ENCODE measurements at places on chromosomes 3 and 15. TPM values are rescaled to one million over a fixed set of nuclear protein-coding genes. Genes with fewer than 3 reads are reported as not detected.
A peak's percentile ranks its signal among the peaks of the same experiment; 100 is the strongest.

FAM81A gene
- total RNA-seq: not detected

GXYLT2 gene
- total RNA-seq: 7.4 TPM

WDR82 gene
- total RNA-seq: 53.1 TPM

DNA sequence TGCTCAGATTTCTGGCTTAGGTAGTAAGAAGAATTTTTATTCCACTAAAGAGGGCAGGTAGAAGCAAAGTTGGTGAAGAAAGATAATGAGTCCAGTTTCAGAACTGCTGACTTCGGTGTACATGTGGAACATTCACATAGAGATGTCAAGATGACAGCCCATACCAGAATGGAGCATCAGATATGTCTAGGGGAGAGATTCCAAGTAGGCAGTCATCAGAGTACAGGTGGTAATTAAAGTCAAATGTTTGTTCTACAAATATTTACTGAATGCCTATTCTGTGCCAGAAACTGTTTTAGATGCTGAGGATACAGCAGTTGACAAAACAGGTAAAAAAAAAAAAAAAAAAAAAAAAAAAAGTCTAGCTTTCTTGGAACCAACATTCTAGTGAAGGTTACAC, 81.9 kb downstream of the FGF12 start:
- no peak for DNase-seq

- no peak for DNase-seq
These were observed 78.7 kb upstream of the TTBK2 start for GRCh38 chr15:42999201-42999779.

DNA sequence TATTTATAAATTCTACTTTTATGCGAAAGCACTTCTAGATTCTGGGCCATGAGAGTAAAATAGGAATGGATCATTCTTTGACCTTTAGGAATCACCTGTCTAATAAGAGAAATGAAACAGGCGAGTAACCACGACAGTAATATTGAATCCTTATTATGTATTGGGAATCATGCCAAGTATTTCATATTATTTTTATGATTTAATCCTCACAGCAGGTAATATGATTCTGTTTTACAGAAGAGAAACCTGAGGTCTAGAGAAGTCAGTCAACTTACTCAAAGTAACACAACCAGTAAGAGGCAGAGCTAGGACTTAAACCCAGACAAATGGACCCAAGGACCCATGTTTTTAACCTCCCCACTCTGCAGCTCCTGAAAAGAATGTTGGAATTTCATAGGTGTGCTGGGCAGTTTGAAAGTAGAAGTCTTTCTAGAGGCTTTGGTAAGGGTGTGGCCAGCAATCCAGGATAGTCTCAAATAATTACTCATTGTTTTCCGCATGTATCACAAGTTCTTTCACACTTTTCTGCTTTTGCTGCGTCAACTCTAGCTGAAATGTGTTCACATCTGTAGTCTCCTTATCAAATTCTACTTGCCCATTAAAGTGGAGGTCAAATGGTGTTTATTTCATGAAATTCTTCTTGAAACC, 181.7 kb downstream of the TPRG1 start:
- DNase-seq: no peak

DNA sequence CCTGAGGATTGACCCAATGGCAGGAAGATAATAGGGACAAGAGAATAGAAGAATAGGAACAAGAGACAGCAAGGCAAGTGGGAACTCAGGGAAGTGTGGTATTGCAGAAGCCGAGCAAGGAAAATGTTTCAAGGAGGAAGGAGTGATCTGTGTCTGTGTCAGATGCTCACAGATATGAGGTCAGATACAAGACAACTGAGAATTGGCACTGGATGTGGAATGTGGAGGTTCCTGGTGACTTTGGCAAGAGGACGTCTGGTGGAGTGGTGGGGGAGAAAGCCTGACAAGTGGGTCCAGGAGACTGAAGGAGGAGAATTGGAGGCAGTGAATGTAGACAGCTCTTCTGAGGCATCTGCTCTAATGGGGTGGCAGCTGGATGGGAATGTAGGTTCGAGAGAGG, 24.1 kb downstream of the GYG1 start:
- no peak for DNase-seq

- peak; percentile 36 for DNase-seq
These were observed 1.1 kb upstream of the WWTR1 start for GRCh38 chr3:149658744-149659497.

GRCh38 chr15:63818191-63818590, 15.6 kb downstream of the HERC1 start:
- no peak for DNase-seq

GRCh38 chr15:68463996-68464395, 32.0 kb upstream of the ITGA11 start:
- no peak for DNase-seq

GRCh38 chr3:182414586-182414985, 378.7 kb upstream of the ATP11B start:
- DNase-seq: no peak

DNA sequence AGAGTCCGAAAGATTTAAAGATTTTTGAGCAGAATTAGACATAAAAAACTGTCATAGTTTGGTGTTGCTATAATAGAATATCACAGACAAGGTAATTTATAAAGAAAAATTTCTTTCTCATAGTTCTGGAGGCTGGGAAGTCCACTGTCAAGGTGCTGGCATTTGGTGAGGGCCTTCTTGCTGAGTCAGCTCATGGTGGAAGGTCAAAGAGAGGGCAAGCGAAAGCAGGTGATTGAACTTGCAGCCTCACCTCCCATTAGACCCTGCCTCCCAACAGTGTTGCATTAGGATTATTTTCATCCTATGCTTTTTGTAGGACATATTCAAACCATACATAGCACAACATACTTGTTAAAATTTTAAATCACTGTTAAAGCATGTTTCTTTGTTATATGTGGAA, 9.9 kb downstream of the SELENOT start:
- no peak for DNase-seq

- DNase-seq: peak; percentile 51
These were observed 12.2 kb downstream of the SEMA3G start for GRCh38 chr3:52432691-52433141.

DNA sequence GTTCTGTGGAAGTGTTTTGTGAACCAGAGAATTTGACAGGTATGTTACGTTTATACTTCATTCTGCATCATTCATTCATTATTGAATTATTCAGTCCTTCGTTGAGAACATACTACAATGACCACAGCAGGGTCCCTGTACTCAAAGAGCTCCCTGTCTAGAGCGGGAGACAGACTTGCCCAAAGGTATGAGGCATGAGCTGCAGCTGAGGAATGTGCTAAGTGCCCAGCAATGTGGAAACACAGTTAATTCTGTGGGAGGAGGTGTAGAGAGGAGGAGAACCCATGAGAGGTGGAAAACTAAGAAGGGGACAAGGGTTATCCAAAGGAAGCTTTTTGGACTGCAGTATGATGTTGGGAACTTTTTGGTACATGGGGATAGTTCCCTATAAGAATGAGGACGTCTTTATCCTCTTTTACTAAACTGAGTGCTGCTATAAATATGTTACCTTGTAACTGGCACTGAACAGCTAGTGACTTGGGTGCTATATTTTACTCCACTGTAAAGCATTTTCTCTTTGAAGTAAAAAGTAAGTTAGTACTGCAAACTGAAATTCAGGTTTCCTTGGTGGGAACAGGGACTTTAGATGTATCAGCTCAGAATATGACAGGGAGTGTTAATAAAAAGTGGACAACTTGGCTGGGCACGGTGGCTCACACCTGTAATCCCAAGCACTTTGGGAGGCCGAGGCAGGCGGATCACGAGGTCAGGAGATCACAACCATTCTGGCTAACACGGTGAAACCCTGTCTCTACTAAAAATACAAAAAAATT, 5.7 kb downstream of the SMAD3 start:
- DNase-seq: no peak

DNA sequence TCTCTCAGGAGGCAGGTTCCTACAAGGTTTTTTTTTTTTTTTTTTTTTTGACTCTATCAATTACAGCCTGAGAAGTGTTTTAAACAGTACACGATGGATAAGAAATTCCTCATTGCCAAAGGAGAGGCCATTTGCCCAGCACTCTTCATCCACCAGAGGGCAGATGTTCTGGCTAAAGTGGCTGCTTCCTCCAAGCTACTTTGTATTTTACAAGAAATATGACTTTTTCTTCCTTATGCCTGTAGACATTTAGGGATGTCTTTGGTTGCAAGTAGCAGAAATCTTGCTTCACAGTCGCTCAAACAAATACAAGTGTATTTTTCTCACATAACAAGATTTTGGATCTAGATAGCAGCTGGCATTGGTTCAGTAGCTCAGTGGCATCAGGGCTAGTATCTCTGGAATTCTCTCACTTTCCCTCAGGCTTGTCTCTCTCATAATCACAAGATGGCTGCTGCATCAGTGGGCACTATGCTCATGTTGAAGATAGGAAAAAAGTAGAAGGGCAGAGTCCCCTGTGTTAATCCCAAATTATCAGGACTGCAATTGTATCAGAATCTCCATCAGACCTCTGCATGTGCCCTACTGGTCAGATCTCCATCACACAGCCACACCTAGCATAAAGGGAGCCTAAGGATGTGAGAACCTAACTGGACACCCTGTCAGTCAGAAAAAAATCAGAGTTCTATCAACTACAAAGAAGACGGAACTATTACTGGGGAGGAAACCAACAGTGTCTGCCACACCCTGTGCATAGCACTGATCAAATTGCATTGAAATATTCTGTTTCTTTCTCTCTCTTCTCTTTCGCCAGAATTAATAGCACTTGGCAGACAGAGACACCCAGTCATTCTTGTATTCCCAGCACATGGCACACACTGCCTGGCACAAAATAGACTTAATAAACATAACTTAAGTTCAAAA, 138.9 kb upstream of the COL8A1 start:
- DNase-seq: no peak

DNA sequence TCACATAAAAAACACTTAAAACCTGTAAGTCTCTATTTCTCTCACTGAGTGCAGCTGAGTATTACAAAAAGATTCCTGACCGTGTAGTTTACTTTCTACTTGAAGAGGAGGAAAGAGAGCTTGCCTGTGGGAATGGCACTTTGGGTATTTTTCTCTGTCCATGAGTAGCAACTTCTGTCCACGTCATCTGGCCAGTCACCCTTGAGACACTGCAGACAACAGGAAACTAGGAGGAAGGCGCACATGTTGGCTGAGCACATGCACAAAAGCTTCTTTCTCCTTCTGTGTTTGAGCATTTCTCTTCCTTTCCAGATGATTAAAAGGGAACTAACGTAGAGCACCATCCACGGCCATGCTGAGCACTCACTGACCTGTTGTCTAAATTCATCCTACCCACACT, 19.7 kb downstream of the STARD5 start:
- DNase-seq: no peak
